Stimulated activated CD4-positive, alpha-beta T cell treated with anti-CD3 and anti-CD28 coated beads, Interleukin-4, amount 100 ng/mL, for 4 hours (primary cell): ENCODE measurements at places on chromosomes 7 and 10.

- DNase-seq: no peak
Measured at GRCh38 chr10:36489181-36489580, 636.2 kb upstream of the ANKRD30A start.

DNA sequence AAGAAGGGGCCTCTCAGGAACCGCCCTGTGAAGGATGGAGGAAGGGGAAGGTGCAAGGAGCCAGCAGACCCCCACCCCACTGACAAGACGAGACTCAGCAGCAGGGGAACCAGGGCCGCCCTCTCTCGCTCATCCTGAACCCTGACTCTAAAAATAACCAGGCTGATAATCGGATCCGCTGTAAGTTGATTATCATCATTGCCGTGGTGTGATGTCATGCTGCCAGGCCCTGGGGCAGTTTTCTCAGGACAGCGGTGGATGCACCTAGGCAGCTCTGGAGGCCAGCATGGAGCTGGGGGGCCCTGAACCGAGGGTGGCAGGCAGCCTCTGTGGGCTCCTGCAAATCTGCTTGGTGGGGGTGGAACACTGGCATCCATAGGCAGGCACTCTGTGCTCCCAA, 7.9 kb downstream of the RET start:
- no peak for DNase-seq

DNA sequence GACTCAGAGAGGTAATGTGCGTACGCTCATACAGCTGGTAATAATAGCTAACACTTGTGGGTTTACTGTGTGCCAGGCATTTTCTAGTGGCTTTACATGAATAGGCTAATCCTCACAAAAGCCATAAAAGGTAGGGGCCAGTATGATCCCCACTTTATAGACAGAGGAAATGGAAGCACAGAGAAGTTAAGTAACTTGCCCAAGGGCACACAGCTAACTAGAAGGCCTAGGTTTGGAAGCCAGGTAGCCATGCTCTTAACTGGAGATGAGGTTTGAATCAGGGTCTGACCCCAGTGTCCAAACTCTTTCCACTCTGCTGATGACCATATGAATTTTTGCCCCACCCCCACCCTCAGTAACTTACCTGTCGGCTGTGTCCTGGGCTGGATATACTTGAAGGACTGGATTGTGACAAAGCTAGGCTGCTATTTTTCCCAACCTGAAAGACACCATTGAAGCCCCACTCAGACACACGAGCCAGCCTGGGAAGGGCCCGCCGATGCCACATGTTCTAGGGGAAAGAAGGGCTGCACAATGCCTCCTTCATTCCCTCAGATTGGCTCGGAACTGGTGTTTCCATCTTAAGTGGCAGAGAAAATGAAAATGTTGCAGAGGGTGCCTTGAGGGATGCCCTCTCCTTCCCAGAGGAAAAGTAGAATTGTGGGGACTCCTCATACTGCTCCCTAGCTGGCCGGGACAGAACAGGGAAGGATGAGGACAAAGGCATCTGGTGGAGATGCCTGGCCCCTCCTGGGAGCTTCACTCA, 29.1 kb upstream of the EFCAB10 start:
- no peak for DNase-seq

DNA sequence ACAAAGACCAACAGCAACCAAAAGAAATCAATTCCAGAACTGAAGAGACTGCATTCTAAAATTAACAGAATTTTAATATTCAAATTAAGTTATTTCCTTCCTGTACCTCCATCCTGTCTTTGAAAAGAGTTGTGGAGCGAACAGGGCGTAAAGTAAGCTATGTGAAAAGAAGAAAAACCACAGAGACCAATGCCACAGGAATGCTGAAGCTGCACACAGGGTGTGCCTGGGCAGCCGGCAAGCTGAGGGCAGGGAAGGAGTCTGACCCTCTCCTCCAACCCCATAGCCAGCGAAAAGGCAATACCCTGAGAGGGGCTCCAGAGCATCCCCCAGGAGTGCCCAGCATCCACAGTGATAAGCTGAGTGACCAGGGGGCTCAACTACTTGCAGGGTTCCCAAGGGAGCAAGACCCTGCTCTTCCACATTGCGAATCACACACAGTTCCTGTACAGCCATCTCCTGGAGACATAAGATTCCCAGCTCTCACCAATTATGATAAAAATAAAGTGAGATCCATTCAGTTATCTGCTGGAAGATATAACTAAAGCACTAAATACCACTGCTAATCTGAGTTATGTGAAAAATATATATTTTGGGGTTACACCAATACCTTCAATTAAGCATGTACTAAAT, 93.8 kb downstream of the PARD3 start:
- no peak for DNase-seq

GRCh38 chr10:101568054-101568745, 19.9 kb downstream of the POLL start:
- no peak for DNase-seq
